ENCODE measurements at places on chromosomes 5 and 9.

GRCh38 chr5:173697931-173698579, 81.6 kb upstream of the BOD1 start:
- DNase-seq: no peak

- no peak for DNase-seq
Measured at GRCh38 chr5:1532384-1532783, 8.6 kb upstream of the LPCAT1 start.

GRCh38 chr9:114995681-114996221, 65.4 kb upstream of the TNFSF8 start:
- no peak for DNase-seq

DNA sequence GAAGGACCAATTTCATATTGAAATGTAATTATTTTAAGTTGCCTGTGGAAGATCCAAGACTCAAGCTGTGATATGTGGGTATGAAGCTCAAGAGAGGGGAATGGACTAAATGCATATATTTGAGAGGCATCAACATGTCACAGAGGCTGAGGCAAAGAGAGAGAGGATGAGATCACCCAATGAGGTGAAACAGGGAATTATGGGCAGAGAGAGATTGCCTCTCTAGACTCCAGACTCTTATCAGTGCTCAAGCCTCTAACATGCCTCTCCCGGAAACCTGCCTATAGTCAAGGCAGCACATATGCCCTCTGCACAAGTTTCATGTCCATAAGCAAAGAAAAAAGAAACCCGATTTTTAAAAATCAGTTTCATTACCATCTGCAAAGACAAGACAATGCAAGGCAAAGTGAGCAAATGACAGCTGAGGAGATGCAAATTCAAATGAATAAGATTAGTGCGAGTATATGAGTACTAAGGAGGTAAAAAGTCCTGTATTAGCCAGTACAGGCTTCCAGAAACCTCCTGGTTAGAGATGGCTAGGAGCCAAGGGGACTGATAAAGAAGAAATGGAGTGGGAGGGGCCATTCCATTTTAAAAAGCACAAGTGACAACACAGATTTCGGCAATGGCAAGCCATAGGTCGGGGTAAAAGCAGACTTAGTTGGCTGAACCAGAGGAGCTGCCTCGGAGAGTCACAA, 9.4 kb downstream of the APTX start:
- no peak for DNase-seq

- DNase-seq: peak; percentile 4
Measured at GRCh38 chr5:54944364-54944763, 41.0 kb downstream of the ESM1 start.

All from stimulated activated CD4-positive, alpha-beta T cell treated with anti-CD3 and anti-CD28 coated beads, Interleukin-4, amount 100 ng/mL, for 48 hours (primary cell).